Right lung (tissue), 10 donors: ENCODE measurements at places on chromosomes 2 and 18.
A peak's percentile ranks its signal among the peaks of the same experiment; 100 is the strongest.

- DNase-seq, result no peak
These were observed 133.4 kb upstream of the LRRTM1 start for GRCh38 chr2:80437959-80438358.

GRCh38 chr2:224178056-224178455, 139.0 kb upstream of the SERPINE2 start:
- peak; percentile 63 for DNase-seq

- no peak for DNase-seq
These were observed 134.7 kb upstream of the SMIM21 start for GRCh38 chr18:75562216-75562615.

DNA sequence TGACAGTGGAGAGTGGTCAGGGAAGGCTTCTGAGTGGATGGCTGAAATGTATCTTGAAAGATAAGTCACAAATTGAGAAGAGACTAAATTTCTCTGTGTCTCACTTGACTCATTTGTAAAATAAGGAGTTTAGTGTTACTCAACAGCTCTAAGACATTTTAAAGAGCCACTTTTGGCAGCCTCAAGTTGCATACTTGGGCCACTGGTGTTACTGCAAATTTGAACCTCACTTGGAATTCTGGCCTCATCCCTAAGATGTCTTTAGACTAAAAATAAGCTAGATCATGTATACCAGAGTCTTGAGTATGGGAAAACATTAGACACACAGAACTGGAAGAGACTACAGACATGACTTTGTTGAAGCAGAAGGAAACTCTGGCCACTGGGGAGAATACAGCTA, 4.5 kb upstream of the MTLN start:
- no peak for DNase-seq

- no peak for DNase-seq
These were observed 115.0 kb upstream of the RNU4ATAC start for GRCh38 chr2:121415727-121416126.

- DNase-seq, result no peak
These were observed 166.4 kb downstream of the AKAIN1 start for GRCh38 chr18:5030636-5031035.

DNA sequence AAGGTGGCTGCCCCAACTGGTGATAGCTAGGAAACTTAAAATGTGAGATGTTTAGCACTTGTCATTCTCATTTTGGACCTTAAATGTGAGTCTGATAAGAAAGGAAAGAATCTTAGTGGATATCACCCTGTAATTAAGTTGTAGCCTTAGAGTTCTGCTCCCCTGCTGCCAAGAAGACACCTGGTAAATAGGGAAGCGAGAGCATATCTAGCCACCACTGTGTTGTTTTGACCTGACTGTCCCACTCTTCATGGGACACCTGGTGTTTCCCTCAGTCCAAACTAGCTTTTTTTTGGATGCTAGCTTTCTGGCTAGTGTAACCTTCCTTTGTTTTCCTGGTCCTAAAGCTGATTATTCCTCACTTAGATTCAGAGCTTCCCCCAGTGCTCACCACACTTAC, 357.6 kb downstream of the RAD51AP2 start:
- DNase-seq, result no peak

DNA sequence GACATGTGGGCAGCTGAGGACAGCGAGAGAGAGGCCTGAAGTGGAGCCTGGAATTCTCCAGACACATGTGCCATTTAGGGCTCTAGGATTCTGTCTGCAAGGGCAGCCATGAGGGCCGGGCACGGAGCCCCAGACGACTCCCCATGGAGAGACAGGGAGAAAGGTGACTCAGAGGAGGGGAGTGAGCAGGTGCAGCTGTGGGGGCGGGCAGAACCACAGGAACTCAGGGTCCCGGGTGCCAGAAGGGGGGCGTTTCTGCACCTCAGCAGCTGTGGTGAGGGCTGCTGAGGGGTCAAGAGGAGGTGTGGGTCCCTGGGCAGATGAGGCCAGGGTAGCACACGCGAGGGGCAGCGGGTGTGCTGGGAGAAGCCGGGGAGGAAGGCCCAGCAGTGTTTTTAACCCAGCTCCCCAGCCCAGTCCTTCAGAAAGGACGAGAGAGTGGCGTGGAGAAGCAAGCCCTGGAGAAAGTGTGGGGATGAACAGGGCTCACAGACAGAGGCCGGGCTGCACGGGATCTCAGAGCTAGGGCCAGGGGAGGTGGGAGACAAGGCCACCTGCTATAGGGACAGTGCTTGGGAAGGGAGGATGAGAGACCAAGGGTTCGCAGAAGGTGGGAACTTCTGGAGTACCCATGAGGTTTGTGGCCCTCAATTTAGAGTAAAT, 7.6 kb downstream of the GPR17 start:
- DNase-seq, result no peak

DNA sequence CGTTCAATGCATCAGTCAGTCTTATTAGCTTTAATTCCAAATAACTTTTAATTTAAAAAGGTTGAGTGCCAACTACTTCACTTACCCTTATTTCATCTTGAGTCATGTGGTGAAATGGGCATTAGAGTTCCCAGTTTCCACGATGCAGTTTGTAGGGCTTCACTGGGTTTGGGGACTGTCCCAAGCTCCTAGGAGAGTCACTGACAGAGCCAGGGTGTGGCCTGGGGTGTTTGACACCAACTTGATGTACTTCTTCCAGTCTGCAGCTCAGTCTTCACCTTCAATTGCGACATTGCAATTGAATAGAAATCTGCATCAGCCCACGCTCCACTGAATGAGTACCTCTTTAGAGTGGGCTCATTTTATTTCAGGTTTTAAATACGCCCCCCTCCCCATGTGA, 165.3 kb downstream of the ARL4C start:
- no peak for DNase-seq

GRCh38 chr2:236578411-236578846, 8.8 kb downstream of the ACKR3 start:
- no peak for DNase-seq

DNA sequence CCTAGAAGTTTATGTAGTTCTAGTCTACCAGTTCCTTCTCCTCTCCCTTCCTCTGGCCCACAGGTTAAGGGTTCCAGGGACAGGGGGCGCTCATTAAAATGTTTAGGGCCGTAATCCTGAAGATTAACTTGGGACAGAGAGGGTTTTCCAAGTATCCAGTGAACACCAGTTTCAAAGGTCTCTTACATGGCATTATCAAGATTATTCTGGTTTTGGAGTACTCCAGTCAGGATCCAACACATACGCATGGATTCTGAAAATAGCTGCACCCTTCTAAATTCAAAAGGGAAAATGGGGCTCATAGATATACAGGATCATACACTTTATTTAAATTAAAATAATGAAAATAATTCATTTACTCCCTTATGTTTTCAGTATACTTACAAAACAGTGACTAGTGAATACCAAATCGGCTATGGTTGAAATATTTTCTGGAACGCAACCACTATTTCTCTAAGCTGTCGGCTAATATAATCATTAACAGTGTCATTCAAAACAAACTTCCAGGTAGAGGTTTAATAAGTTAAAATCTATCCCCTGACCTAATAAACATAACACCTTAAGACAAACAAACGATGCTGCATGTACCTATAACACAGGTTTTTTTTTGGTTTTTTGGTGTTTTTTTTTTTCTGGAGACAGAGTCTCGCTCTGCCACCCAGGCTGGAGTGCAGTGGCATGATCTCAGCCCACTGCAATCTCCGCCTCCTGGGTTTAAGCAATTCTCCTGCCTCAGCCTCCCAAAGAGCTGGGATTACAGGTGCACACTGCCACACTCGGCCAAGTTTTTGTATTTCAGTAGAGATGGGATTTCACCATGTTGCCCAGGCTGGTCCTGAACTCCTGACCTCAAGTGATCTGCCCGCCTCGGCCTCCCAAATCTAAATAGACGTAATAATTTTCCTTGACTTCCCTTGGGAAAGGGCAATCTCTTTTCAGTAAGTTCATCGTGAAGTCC, 44.7 kb downstream of the MGAT4A start:
- DNase-seq, result no peak

DNA sequence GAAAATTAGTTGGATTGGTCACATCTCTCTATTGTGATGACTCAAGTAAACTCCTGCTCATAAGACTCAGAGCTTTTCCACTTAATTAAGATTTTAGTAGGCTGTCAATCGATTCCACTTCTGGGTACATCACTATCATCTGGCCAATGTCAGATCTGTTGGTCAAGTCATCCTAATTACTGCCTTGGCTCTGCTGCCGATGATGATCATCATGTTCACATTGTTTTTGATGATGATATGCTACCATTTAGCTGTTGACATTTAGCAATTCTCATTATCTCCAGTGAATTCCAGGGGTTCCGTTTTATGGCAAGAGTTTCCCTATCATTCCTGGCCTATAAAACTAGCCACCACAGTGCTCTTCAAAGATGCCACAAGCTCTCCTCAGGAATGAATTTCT, 253.4 kb downstream of the IKZF2 start:
- DNase-seq, result no peak

- DNase-seq, result no peak
These were observed 26.7 kb upstream of the TGFA start for GRCh38 chr2:70580352-70580751.

DNA sequence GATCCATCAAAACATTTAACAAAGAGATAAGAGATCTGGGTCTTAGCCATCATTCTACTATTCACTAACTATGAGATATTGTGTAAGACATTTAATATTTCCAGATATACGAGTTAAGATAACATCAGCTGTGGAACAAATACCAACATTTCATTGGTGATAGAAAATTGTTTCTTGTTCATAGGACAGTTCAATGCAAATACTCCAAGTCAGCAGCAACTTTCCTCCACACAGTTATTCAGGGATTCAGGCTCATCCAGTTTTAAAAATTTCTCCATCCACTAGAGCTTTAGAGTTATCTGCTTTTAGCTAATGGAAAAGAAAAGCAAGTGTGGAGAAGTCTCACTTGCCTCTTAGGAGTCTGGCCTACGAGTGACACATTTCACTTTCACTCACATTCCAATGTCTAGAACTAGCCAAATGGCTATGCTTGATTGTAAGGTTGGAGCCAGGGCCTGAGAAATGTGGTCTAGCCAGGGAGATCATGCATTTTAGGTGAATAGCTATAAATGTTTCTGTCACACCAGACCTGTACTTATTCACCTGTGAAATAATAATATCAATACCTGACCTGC, 119.3 kb upstream of the MAPRE2 start:
- DNase-seq, result no peak

- no peak for DNase-seq
These were observed 48.4 kb downstream of the ZEB2 start for GRCh38 chr2:144471305-144472045.

DNA sequence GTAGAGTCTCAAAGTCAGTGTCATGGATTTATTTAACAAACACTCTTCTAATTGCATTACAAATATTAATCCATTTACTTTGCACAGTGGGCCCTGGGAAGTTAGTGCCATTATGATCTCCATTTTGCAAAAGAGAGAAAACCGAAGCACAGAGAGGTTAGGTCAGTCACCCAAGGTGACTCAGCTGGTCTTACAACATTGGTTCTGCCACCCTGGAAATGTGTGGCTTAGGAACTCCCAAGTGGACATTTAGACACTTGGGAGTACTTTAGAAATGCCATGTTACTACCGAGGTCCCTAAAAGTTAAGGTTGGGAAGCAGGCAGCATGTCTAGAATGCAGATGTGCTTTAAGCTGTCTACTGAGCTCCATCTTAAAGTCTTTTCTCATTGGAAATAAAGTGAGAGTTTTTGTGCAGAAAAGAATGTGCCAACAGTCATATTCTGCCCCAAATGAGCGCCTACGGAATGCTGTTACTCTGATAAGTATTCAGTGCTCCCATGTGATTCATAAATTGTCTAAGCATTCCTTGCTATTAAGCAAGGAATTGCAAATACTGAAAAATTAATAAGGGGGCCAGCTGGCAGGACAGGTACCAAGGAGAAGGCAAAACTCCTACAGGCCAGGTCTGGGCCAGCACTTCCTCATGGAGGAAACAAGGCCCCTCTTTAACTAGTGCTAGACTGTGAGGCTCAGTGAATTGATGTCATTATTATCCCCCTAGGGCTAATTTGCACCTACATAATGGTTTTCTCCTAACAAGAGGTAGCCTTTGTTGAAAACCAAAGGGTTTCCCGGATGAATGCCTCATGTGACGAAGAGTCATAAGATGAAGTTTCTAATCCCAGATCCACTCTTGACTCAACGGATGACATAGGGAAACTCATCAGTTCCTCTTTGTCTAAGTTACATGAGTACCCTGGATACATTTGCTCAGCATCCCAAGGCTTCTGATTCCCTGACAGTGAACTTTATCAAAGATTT, 16.3 kb downstream of the NRP2 start:
- no peak for DNase-seq

- no peak for DNase-seq
These were observed 11.2 kb upstream of the CYP27C1 start for GRCh38 chr2:127231130-127231865.

GRCh38 chr18:77009675-77010074, 122.9 kb downstream of the MBP start:
- DNase-seq, result no peak

DNA sequence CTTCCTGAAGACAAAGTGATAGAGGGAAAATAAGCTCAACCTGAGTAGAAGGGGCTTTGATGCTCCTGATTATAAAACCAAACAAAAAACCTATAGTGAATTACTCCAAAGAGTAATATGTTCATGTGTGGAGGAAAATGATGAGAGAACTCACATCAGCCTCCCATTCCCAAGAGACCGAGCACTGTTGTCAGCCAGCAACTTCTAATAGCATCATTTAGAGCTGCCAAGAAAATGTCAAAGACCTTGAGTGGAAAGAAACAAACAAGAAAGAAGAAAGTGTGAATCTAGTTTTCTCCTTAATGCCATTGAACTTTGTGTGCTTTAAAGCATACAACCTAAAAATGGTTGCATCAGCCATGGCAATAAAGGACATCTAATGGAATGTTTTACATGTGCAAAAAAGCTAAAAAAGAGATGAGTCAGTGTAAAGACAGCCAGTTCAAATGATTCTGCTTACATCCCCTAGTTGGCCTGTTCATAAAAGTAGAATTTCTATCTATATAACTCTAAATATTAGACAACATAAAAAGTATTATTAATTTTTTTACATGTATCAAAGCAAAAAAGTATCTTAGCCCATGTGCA, 1066.2 kb downstream of the TDRD15 start:
- no peak for DNase-seq

DNA sequence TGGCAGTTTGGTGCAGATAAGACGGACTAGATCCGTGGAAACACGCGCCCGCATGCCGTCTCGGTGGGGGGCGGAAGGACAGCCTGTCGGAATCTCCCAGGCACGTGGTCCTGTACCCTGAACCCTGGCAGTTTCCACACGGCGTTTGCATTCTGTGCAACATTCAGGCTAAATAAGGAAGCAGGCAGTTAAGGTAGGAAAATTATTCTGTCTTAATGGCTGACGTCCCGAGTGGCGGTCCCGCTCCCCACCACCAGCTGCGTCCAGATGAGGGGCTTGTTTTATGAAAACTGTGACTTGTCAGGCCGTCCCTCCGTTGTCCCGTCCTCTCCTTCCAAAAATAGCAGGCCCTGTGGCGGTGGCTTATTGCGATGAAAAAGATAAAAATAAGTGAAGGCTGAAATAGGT, 120.2 kb downstream of the NFATC1 start:
- DNase-seq, result no peak
